ENCODE measurements at places on chromosomes 7 and 10. TPM values are rescaled to one million over a fixed set of nuclear protein-coding genes. Genes with fewer than 3 reads are reported as not detected.

- no peak for DNase-seq
Observed at GRCh38 chr10:22848509-22848908, 79.3 kb upstream of the ARMC3 start.

DNA sequence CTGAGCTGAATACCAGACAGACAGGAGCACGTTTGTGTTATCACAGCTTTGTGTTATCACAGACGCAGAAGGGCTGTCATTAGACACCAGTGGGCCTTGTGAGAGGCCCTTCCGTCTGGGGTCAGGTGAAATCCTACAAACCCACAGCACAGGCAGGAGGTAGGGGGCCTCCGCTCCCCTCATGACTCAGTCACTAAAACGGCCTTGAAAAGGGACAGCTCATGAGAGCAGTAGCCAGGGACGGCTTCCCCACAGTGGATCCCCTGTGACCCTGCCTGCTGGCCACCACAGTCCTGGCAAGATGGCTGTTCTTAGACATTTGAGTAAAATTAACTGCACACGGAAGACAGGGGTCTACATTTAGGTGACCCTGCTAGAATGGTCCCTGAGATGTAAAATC is 215.8 kb upstream of the PPP2R2D start:
- DNase-seq, result no peak

DNA sequence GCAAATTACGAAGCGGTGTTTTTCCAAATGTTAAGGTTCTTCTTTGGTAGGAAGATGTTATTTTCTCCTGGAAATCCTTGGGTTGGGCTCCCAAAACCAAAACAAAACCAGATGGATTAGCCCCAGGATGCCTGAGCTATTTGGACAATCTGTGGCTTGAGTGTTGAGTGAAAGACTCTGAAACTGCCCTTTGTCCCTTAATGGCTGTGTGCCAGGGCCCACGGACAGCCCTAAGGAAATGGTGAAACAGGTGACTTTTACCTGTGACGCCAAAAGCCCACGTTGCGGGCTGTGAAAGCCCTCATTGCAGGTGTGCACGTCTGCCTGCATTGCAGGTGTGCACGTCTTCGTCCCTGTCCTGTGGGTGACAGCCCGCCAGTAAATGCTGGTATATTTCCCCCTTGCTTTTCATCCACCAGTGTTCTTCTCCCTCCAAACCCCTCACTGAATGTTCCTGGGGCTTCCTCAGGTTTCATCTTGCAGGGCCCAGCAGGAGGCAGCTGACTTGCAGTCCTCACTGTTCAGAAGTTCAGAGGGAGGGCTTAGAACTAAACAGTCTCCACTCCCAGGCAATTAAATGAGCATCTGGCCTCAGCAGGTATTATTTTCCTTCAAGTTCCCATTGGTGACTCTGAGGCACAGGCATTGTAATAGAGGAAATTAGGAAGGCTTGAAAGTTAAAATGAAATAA is 10.7 kb downstream of the PFKP start:
- no peak for DNase-seq

GRCh38 chr7:152501506-152501905 is 65.7 kb upstream of the KMT2C start:
- DNase-seq, result no peak

DNA sequence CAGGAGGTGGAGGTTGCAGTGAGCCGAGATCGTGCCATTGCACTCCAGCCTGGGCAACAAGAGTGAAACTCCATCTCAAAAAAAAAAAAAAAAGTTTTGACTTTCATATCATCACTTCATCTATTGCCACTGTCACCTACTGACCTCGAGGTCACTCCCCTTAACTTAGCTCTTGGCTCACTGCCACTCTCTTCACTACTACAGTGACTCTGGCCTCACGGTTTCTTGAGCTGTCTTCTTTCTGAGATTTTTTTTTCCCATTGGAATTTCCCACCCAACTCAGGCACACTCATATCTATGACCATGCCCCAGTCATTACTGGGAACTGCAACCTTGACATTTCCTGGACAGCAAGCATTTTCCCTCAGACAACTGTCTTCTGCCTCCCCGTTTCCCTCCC is 42.6 kb upstream of the C7orf33 start:
- no peak for DNase-seq

- DNase-seq, result no peak
Observed at GRCh38 chr7:123987445-123987844, 45.4 kb downstream of the TMEM229A start.

- DNase-seq, result no peak
Observed at GRCh38 chr7:143492799-143493739, 15.4 kb downstream of the TAS2R41 start.

PON1 gene
- total RNA-seq, result not detected

GRCh38 chr10:79505829-79506228 is 6.5 kb upstream of the EIF5AL1 start:
- no peak for DNase-seq

NPC1L1 gene
- 0.30 TPM for total RNA-seq

- no peak for DNase-seq
Observed at GRCh38 chr10:86319676-86320075, 46.9 kb downstream of the GRID1 start.

- DNase-seq, result no peak
Observed at GRCh38 chr7:28980451-28981160, 22.5 kb upstream of the TRIL start.

DNA sequence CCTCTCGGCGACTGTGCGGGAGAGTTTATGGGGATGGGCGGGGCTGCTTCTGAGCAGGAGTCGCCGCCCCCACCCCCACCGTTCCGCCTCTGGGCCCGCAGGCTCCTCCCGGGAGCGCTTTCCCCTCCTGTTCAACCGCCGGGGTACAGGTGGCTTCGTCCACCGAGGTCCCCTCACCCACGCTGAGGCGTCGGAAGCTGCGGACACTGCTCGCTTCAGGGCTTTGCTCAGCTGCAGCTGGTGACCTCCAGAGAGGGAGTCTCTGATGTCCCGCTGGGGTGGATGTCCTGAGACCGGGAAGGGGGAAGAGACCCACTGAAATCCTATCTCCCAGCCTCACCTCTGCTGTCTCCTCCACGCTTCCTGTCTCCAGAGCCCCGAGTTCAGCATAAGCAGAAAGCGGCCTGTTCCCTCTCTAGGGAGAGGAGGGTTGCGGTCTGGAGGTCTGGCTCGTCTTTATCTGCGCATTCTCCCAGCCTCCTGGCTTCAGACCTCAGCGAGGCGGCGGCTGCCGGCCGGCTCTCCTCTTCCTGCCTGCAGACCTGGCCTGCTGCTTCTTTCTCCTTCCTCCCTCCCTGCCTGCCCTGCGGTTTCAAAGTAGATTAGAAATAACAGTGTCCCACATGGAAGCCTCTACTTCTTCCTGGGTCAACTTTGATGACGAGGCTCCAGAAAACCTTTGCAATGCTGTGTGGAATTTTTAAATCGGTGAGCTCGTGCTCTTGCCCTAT is 1.8 kb downstream of the CYP2E1 start:
- no peak for DNase-seq

Data from tibial nerve (tissue), 4 donors.